NCI-H69 (cell line): ENCODE measurements at places on chromosomes 4 and X.

DNA sequence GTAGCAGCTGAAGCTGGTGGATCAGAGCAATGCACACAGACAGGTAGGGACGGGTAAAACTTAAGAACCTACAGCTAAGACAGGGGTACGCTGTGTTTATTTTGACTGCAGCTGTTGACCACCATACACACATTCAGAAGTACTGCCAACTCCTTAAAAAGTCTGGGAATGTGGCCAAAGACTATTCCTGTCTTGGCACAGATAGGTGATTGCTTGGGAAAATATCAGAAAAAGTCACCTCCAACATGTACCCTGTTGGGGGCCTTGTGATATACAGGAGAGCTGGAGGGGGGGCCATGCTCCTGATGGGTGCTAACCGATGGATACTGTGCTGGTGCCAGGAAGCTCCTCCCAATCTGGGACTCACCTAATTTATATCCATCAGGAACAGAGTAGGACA is 121.2 kb downstream of the VCX2 start:
- peak; percentile 23 for DNase-seq

GRCh38 chr4:176906709-176907108 is 114.0 kb upstream of the VEGFC start:
- no peak for DNase-seq

DNA sequence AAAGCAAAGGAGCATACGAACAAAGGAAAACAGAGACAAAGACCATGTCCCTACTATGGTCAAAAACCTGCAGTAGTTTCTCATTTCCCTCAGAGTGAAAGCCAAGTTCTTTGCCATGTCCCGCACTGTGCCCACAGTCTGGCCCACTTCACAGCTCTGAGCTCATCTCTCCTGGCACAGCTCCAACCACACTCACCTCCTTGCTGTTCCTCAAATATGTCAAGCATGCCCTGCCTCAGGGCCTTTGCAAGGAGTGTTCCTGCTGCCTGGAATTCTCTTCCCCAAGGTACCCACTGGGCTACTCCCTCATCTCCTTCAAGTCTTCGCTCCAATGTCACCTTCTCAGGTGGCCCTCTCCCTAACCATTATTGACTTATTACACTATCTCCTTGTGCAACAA is 72.1 kb downstream of the COX18 start:
- DNase-seq = no peak

DNA sequence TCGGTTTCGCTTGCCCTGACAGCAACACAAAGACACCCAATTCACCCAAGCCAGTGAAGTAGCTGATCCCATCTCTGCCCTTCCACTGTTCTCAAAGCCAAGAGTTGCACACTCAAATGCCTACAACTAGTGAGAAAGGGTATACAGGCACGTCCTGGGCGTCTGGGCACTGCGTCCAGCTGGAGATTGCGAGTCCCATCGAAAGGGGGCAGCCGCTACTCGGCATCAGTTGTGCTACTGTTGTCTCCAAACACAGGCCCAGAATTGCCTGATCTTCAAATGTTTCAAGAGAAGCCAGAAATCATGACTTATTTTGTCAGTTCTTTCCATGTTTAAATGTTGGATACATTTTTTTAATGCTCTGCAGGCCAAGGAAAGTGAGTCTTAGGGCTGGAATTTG is 487.8 kb downstream of the BCOR start:
- no peak for DNase-seq

DNA sequence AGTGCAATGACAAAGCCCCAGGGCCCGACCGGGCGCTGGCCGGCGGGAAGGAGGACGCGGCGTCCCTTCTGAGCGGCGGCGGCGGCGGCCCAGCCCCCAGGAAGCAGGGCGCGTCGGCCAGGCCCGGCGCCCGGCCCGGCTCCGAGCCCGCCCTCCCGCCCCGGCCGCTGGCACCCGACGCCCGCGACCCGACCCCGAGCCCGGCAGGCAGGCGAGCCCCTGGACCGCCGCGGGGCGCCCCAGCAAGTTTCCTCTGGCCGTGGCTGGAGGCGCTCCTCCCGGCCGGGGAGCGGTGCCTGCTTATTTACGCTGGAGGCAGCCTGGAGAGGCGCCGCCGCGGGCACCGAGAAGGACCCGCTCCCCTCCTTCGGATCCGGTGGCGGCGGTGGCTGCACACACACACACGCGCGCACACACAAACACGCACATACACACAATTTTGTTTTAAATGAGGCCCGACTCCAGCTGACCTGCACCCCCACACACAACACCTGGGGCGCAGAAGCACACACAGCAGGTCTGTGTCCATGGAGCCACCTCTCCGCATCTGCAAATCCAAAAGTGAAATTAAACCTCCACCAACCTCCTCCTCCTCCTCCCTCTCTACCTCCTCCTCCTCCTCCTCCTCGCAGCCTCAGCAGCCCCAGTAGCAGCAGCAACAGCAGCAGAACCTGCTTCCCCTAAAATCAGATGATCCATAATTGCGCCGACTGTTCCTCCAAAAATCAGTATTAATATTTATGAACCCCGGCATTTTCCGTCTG is 669 bp downstream of the IRF2 start:
- peak; percentile 56 for DNase-seq

DNA sequence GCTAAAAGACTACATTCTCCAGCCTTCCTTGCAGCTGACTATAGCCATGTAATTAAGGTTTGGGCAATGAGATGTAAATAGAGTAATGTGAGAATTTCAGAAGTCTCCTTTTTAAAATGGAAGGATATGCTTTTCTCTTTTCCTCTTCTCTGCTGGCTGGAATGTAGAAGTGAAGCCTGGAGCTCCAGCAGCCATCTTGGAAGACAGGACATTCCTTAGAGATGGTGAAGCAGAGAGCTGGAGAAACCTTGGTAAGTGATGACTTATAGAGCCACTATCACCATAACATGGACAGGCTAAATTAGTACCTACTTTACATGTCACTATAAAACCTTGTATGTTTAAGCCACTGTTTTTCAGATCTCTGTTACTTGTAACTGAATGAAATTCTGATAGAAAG is 48.0 kb downstream of the RASL11B start:
- no peak for DNase-seq

DNA sequence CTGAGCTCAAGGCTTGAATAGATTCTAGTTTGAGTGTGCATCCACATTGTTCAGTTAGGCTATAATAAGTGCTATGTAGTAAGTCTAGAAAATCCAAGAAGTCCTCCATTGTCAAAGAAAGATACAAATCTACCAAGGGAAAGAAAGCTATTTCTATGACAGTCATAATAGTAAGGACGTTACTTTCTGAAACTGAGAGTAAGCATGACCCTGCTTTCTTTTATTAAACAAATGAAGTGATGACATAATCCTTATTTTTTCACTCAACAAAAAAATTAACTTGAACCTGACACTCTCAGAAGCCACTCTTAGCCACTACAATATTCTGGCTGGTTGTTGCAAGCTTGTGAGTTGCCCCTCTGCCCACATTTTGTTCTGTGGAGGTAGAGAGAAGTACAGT is 33.8 kb upstream of the AMELX start:
- no peak for DNase-seq

GRCh38 chr4:126182336-126182735 is 867.6 kb downstream of the FAT4 start:
- DNase-seq = no peak

- no peak for DNase-seq
Observed at GRCh38 chrX:43448688-43449087, 207.4 kb upstream of the MAOA start.

DNA sequence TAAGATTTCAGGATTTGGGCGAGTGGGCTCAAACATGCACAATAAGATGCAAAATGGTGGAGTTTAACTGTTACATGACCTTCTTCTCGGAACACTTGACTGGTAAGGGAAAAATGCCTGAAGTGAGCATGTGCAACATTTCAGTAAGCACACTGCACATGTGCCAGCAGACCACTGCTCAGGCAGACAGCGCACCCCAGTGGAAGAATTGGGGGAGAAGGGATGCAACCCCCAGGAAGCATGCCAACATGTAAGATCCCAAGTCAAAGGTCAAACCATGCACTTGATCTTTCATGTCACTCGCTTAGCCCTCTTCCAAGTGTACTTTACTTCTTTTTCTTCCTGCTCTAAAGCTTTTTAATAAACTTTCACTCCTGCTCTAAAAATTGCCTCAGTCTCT is 256.3 kb downstream of the CENPC start:
- DNase-seq = peak; percentile 70

DNA sequence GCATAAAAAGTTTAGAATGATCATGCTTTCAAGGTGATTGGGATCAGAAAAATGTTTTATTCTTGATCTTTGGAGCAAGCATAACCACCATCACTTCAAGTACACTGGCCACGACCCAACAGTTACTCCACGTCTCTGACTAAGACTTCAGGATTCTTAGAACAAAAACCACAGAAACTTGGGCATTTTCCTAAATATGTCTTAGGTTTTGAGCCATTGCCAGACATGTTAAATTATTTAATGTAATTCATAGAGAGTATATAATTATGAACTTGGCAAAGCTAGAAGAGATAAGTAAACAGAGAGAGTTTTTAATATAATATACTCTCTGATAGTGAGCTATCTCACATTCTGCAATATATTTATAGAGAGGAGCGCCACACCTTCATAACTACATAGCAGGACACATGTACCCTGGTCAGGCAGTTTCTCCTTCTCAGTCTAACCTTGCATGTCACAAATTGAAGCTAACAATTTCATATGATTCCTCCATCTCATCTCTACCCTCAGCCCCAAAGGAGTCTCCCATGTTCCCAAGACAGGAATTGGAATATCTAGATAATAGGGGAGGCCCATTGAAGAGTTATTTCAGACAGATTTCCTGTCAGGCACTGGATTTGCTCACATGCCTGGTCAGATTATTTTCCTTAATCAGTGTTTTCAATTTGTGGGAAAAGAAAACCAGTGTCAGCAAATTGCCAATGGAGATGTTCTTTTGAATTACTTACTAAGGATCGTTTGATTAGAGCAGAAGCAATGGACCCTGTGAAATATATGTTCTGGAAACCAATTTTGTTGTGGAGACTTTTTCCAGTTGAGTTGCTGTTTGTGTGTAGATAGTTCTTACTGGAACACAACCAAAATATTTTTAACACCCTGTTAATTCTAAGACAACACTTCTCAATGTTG is 61.7 kb upstream of the GUCY1A1 start:
- no peak for DNase-seq

DNA sequence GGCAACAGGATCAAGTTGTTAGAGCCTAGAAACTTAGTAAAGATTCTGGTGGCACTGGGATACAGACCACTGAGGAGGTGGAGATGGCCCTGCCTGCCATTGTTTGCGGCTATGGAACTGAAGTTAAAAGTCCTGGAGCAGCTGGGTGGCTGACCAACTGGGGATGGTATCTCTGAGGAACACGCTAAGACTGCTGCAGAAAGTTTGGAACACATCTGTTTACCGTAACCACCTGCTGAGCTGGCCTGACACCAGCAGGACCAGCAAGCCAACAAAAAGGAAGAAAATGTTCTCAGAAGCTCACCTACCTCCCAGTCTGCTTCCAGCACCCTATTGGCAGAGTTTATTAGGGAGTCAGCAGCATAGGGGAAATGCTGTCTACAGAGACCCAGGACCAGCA is 17.4 kb upstream of the PACRGL start:
- DNase-seq = peak; percentile 30

GRCh38 chrX:150683536-150684146 is 9.6 kb upstream of the MTMR1 start:
- DNase-seq = peak; percentile 63

DNA sequence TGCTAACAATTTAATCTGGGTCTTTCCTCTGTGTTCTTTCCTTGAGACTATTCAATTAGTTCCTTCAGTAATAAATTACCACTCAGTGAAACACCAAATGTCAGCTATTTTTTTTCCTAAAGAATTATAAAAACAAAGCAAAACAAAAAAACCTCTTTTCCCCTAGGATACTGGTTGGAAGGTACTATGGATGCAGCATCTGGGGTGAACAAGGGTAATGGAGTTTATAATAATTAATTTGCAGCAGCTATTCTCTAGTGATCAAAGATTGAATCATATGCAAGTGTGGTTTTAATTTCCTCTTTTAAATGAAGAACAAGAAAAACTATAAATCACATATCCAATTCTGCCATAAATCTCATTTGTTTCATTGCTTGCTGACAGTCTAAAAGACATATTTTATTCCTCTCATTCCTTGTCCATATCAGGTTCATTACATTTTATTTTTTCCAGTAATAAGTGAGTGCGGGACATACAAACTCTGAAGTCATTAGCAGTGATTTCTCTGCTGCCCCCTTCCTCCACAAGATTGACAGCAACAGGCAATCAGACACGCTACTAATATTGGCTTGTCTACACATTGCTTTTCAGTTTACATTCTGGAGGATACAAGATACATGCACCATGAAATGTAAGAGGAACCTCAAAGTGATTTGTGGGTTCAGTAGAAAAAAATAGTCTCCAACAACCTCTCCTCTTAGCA is 1093.4 kb upstream of the SLIT2 start:
- DNase-seq = no peak

- peak; percentile 22 for DNase-seq
Observed at GRCh38 chr4:177547985-177548384, 105.7 kb upstream of the AGA start.

- no peak for DNase-seq
Observed at GRCh38 chrX:9905288-9905687, 61.9 kb upstream of the CLDN34 start.

DNA sequence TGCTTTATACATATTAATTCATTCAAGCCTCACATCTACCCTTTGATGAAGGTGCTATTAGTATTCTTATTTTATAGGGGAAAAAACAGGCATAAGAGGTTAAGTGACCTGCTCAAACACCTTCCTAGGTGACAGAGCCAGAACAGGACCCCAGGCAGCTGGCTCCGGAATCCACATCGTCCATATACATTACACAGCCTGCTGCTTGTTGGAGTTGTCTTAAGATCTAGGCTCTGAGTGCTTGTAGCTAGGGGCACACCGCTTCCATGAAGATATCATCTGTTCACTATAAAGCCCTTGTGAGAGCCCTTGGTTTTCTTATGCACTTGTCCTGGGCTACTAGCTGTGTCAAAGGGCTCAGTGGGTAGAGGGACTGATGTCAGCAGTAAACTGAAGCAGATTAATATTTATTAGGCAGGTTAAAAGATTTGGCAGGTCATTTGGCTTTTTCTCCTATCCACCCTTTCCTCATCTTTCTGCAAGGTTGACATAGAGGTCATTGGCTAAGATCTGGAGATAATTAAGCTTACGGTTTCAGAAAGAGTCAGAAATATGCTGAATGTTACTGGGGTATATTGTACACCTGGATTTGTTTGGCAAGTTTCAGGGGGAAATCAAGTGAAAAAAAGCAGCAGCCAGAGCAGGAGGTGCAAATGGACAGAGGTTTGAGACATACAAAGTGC is 195.4 kb downstream of the SOWAHB start:
- no peak for DNase-seq

DNA sequence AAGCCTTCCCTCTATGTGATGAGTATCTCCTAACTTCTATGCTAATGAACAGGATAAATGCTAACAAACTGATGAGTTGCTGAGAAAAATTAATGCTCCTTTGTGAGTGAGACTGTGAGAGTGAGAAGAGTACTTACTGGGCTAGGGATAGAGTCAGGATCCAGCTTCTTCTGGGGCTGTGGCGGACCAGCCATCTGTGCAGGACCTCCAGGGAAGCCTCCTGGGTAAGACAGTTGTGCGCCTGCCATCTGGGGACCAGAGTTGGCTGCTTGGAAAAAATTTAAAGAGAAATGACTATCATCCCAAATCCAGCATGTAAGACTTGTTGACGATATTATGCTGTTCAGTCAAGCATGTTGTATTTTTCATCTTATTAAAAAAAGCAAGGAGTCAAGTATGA is 21.0 kb downstream of the SEC24D start:
- DNase-seq = no peak

- peak; percentile 96 for DNase-seq
Observed at GRCh38 chrX:69323786-69324720, 158.8 kb upstream of the PJA1 start.

GRCh38 chr4:93828995-93829819 is 654 bp downstream of the ATOH1 start:
- DNase-seq = peak; percentile 57
